ENCODE measurements at places on chromosomes 6 and 20. TPM values are rescaled to one million over a fixed set of nuclear protein-coding genes. Genes with fewer than 3 reads are reported as not detected.

DNA sequence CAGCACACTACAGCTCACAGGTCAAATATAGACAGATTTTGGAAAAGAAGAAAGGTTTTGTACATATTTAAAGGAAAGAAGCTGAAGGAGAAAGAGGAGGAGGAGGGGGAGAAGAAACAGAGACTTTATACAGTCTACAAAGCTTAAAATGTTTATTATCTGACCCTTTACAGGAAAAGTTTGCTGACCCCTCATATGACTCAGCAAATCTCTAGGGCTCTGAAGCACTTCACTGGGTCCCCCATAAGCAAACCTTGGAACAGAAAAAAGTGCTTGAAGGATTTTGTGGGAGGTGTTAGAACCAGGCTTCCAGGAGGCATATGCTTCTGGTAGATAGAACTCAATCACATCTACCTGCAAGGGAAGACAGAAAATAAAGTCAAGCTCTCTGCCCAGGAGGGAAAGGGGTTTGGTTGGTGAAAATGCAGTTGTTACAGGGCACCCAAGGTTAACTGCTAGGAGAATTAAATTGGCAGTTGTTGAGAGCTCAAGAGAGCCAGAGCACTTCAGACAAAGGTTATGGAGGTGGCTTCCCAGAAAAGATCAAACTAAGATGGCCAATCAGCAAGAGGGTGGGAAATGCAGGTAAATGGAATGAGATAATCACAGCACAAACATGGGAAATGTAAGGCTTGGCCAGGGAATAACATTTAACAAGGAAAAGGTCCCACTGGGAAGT is 207.4 kb upstream of the SGK1 start:
- no peak for DNase-seq

DNA sequence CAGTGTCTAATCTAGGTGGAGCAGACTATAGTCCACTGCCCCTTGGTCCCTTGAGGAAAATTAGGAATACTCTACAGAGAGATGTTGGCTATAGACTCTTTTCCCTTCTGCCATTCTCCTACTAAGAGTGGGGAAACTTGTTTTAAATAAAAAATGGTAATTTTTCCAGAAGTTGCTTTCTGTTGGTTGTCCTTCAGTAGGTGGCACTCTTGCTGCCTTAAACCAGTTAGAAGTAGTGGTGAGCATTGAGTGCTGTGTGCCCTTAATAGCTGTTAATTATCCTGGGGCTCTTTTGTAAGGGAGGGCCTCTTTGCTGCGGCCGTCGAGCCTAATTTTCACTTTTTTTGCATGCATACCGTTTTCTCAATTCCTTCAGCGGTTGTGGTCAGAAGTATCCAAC is 2.8 kb downstream of the CMTR1 start:
- no peak for DNase-seq

- DNase-seq: no peak
These were observed 34.7 kb upstream of the LAMA4 start for GRCh38 chr6:112289038-112289566.

DNA sequence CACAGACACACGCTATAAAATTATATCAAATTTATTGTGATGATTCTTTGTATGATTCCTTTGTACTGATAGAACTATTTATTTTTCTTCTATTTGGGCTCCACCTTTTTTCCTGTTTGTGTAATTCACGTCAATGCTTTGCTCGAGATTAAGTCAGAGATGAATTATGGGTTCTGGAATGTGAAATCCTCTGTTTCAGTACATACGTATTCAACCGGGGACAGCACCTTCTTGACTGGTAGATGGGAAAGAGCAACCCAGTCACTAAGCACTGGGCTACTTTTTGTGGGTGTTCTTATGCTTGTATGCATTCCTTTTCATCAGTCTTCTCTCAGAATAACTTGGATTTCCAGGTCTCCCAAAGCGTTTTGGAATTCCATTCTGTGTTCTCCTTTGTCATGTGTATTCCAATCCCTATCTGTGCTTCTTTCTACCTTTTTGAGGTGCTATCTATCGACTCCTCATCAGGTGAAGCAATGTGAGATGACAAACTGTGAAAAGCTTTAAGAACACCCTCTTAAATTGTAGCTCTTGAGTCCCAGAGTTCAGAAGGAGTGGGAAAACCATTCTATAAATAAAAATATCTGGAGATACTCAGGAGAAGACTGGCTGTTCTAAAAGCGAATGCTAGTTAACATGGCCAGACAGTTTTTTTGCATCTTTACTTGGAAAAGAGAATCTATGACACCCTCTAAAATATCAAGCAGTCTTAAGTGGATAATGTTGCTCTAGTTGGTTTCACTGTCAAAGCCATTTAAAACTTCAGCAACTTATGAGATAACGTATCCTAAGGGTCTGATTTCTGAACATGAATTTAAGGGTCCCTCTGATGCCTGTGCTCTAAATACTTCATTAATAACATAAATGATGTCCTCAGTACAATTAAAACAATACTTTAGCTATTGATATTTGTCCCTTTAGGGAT is 197.7 kb upstream of the PREP start:
- DNase-seq: no peak

GRCh38 chr6:9487128-9487527 is 927.7 kb downstream of the TFAP2A start:
- no peak for DNase-seq

DNA sequence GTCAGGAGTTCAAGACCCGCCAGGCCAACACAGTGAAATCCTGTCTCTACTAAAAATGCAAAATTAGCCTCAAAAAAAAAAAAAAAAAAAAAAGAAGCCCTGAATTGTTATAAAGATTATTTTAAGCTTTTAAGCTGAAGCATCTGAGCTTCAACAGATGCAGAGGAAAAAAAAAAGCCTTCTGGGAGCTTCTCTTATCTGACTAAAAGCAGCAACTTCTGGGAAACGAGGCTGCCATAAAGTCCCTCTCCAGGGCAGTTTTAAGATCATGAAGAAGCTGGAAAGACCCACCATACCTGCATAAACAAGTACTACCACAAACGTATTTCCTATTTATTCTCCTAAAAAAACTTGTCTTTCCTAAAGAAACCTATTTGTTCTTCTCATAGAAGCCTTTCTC is 3.6 kb downstream of the SERINC3 start:
- DNase-seq: no peak

DNA sequence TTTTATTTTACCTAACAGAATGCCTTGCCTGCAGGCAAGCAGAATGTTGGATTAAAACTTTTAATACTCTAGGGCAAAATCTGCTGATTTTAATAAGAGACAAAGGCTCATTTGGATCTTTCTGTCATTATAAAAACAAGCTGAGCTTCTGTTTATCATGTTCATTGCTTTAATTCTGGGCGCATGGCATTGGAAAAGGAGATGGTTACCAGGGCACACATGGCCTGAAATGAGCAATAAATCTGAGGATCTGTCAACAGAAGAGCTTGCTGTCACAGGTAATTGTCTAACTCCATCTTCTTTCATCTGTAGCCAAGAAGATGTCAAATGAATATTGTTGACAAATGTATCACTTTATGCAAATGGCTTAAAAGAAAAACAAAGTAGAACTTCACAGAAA is 439.6 kb downstream of the DOK5 start:
- DNase-seq: no peak

THBS2 gene
- total RNA-seq: not detected
